ENCODE measurements at places on chromosomes 13 and 19. TPM values are rescaled to one million over a fixed set of nuclear protein-coding genes. Genes with fewer than 3 reads are reported as not detected.
A peak's percentile ranks its signal among the peaks of the same experiment; 100 is the strongest.

- H3K36me3 ChIP-seq: no peaks in the 10 kb centered on the region
- no peak overlapping the region for H3K27ac ChIP-seq
- no peaks in the 10 kb centered on the region for H3K27me3 ChIP-seq
- H3K4me1 ChIP-seq: no peaks in the 10 kb centered on the region
Measured at GRCh38 chr13:80009760-80010159, 331.2 kb downstream of the SPRY2 start.

GRCh38 chr13:75657111-75657510, 21.0 kb downstream of the LMO7 start:
- H3K4me1 ChIP-seq: peaks cover 60% of the 10 kb centered on the region
- no peak for DNase-seq
- H3K27ac ChIP-seq: peak overlapping the region; percentile 20
- H3K36me3 ChIP-seq: peaks cover 33% of the 10 kb centered on the region
- H3K4me3 ChIP-seq: no peak overlapping the region

DNA sequence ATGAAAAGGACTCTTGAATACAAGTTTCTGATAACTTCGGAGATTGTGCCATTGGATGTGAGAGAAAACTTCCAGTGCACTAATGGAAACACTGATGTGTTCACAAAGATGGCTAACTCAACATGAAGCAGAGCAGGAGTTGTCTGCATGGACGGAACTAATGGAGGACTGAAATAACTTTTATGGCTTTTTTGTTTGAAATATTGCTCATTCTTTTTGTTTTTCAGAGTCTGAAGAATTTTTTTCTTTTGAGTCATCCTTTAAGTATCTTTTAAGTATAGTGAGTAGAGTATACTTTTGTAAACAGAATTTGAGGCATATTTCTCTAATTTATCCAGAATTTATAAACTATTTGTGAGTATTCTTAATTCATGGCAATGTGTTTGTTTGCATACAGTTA, 25.7 kb downstream of the CRYL1 start:
- H3K4me3 ChIP-seq: no peak overlapping the region
- H3K27me3 ChIP-seq: no peaks in the 10 kb centered on the region
- peaks cover 9% of the 10 kb centered on the region for H3K4me1 ChIP-seq
- H3K27ac ChIP-seq: no peak overlapping the region

DNA sequence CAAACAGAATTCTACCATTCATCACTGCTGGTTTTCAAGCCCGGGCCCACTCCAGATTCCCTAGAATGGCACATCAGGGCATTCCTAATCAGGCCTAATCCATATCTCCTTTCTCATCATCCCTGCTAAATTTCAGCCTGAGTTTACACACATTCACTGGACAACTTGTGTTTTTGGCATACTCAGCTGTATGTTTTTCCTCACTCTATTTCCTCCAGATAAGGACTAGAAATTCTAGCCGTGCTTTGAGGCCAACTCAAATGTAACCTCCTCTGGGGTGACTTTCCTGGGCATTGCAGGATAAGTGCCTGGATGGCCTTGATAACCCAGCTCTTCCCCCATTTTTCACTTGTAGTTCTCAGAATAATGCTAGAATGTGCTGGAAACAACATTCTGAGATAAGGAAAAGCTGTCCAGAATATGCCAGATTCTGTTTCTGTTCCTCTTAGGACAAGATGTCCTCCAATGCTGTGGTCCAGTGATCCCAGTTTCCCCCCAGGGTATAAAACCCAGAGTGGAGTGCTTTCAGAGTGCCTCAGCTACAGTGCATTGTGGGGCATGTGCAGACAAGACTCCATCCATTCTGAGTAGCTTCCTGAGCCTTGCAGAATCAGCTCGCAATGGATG, 66.9 kb upstream of the CLDN10 start:
- DNase-seq: no peak
- H3K4me3 ChIP-seq: no peak overlapping the region
- no peaks in the 10 kb centered on the region for H3K36me3 ChIP-seq
- peaks cover 2% of the 10 kb centered on the region for H3K4me1 ChIP-seq
- H3K27me3 ChIP-seq: peaks cover 2% of the 10 kb centered on the region

DNA sequence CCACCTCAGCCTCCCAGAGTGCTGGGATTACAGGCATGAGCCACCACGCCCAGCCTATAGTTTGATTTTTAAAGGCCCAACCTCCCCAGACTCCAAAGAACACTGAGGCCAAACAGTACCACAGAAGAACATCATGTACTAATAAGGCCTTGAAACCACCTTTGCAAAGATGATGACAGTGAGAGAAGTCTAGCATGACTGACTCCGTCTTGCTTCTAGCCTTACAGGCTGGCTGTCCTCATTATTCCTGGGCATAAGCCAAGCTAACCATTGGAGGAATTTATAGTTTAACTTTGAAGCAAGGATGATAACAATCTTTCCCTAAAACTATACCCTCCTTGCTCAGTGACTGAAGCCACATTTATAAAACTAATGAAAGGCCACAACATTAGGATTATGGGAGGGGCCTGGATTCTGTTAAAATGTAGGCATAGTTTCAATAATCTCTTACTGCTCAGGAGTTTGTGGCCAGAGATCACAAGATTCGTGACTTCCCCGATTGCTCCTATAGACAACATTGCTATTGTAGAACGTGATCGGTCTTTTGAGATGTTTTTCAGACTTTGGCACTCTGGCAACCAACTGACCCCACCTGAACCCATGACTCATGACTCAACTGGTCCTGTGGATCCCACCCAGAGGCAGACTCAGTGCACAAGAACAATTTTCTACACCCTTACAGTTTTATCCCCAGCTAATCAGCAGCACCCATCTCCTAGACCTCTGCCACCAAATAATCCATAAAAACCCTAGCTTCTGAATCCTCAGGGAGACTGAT, 17.6 kb downstream of the GPR42 start:
- no peak overlapping the region for H3K27ac ChIP-seq
- no peaks in the 10 kb centered on the region for H3K27me3 ChIP-seq
- DNase-seq: peak; percentile 6

The TEKTIP1 gene
- total RNA-seq: 0.97 TPM

GRCh38 chr13:59690857-59691500, 472.7 kb downstream of the DIAPH3 start:
- no peaks in the 10 kb centered on the region for H3K27me3 ChIP-seq
- no peak overlapping the region for H3K27ac ChIP-seq
- no peak for DNase-seq
- H3K4me3 ChIP-seq: no peak overlapping the region

- H3K4me1 ChIP-seq: no peaks in the 10 kb centered on the region
- H3K36me3 ChIP-seq: no peaks in the 10 kb centered on the region
- H3K27ac ChIP-seq: no peak overlapping the region
Measured at GRCh38 chr13:71858647-71859046, 8.4 kb downstream of the DACH1 start.

- DNase-seq: no peak
- H3K4me1 ChIP-seq: peaks cover 16% of the 10 kb centered on the region
- no peak overlapping the region for H3K4me3 ChIP-seq
- no peaks in the 10 kb centered on the region for H3K36me3 ChIP-seq
- no peak overlapping the region for H3K27ac ChIP-seq
Measured at GRCh38 chr13:46761866-46762265, 35.1 kb downstream of the ESD start.

- H3K27ac ChIP-seq: no peak overlapping the region
- no peak for DNase-seq
- no peaks in the 10 kb centered on the region for H3K36me3 ChIP-seq
- no peaks in the 10 kb centered on the region for H3K27me3 ChIP-seq
- H3K4me1 ChIP-seq: peaks cover 21% of the 10 kb centered on the region
Measured at GRCh38 chr13:99894840-99895443, 76.6 kb downstream of the ZIC5 start.

The CGB8 gene
- total RNA-seq: not detected

DNA sequence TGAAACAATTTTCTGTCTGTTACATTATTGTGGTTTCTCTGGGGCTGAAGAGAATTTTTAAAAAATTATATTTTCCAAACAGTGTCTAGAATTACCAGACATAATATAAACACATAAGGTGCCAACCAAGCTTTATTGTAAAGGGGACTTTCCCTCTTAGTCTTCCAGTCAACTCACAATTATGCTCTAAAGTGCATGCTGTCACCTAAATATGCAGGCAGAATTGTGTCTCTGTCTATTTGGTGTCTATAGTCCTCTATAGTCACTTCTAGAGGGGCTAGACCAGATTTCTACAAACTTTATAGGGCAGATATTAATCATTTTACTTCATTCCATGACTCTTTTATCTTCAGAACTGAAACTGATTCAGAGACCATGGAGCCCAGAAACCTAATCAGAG, 12.8 kb downstream of the ZNF254 start:
- H3K4me3 ChIP-seq: no peak overlapping the region
- H3K27ac ChIP-seq: no peak overlapping the region
- no peaks in the 10 kb centered on the region for H3K27me3 ChIP-seq

DNA sequence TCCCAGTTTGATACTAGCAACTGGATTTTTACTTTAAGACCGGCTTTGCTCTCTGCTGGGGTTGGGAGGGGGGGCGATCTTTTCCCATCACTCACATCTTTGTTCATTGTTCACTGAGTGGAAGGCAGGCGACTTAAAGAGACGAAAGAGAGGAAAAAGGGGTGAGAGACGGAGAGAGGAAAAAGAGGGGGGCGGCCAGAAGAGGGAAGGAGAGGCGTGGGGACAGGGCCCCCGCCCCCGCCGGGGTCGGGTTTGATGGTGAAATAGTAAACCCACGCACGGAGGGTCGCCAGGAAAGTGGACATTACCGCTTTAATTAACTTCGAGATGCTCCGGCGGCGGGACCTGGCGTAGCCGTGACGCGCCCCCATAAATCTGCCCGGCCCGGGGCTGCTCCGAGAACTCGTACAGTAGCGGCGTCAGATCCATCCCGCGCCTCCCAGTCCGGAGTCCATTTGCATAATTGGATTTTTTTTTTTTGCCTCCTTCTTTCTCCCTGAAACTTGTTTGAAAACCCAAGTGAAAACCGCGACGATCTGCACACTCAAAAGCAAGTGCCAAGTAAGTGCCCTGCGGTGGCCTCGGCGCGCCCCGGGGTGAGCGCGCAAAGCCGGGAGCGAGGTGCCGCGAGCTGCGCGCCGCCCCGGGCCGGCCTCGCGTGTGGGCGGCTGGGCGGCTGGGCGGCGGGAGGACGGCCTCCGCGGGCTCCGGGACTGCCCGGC, 143.9 kb upstream of the ZNF536 start:
- no peaks in the 10 kb centered on the region for H3K36me3 ChIP-seq
- no peak overlapping the region for H3K27ac ChIP-seq
- H3K4me3 ChIP-seq: peak overlapping the region; percentile 64

GRCh38 chr13:96781141-96781540, 213.1 kb downstream of the OXGR1 start:
- H3K36me3 ChIP-seq: no peaks in the 10 kb centered on the region
- H3K4me1 ChIP-seq: no peaks in the 10 kb centered on the region
- H3K27ac ChIP-seq: no peak overlapping the region

GRCh38 chr13:23516190-23516589, 54.0 kb upstream of the TNFRSF19 start:
- DNase-seq: no peak
- no peak overlapping the region for H3K4me3 ChIP-seq
- H3K36me3 ChIP-seq: no peaks in the 10 kb centered on the region
- H3K27ac ChIP-seq: no peak overlapping the region
- peaks cover 6% of the 10 kb centered on the region for H3K4me1 ChIP-seq
- peaks cover 14% of the 10 kb centered on the region for H3K27me3 ChIP-seq

GRCh38 chr13:97316390-97316789, 94.3 kb downstream of the MBNL2 start:
- no peak for DNase-seq
- H3K4me1 ChIP-seq: peaks cover 35% of the 10 kb centered on the region
- H3K27ac ChIP-seq: no peak overlapping the region
- no peak overlapping the region for H3K4me3 ChIP-seq

The VSTM2B gene
- not detected for total RNA-seq

- H3K4me3 ChIP-seq: no peak overlapping the region
- peaks cover 8% of the 10 kb centered on the region for H3K4me1 ChIP-seq
Measured at GRCh38 chr19:13262450-13262849, 112.2 kb downstream of the IER2 start.

DNA sequence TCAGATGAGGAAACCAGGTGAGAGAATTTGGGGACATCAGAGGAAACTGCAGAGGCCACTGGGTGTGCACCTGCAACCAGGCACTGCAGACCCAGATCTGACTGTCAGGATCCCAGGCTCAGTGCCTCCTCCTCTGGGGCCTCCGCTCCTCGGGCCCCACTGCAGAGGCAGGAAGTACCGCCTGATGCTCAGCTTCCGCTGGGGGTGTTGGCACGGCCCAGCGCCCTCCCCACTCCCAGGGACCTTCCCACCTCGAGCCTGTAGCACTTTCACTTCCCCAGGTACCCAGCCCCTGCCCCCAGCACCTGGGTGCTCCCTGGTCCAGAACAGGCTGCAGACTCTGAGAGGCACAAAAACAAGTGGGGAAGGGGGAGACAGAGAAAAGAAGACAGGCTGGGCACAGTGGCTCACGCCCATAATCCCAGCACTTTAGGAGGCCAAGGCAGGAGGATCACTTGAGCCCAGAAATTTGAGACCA, 1.4 kb upstream of the CD37 start:
- peaks cover 14% of the 10 kb centered on the region for H3K36me3 ChIP-seq
- DNase-seq: no peak
- H3K27me3 ChIP-seq: no peaks in the 10 kb centered on the region
- H3K27ac ChIP-seq: no peak overlapping the region
- H3K4me3 ChIP-seq: no peak overlapping the region

DNA sequence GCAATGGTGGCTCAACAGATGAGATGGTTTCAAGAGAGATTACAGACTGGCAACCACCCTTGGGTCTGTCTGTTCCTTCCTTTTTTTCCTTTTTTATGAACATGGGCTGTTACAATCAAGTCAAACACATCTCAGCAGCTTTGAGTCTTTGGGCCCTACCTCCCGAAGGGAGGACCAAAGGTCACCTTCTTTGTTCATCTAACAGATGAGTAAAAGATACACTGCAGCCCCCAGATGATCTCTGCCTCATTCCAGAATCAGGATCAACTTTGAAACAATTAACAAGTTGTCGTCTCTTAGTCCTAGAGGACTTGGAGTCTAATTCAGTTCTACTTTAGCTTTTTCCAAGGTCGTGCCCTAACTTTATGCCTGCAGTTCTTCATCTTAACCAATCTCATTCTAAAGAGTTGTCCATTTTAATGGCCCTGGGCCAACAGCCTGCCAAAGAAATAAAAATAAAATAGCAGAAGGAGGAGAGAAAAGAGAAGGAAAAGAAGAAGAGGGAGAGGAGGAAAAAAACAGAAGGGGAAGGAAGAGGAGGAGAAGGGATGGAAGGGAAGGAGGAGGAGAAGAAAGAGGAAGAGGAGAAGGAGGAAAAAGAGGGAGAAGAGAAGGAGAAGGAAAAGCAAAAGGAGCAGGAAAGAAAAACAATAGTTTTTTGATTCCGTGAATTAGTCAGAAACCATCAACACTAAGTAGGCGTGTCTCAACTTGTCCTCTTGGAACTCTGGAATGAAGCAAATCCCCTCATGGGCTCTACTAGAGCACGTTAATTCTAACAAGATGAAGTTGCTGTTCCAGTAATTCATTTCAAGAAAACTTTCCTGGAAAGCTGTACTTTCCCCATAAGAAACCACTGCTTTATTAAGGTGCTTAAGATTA, 281.2 kb downstream of the FOXO1 start:
- peaks cover 6% of the 10 kb centered on the region for H3K27me3 ChIP-seq
- H3K36me3 ChIP-seq: no peaks in the 10 kb centered on the region
- peaks cover 3% of the 10 kb centered on the region for H3K4me1 ChIP-seq
- no peak for DNase-seq
- H3K4me3 ChIP-seq: no peak overlapping the region

GRCh38 chr19:39385629-39386411, 5.1 kb downstream of the PAF1 start:
- no peaks in the 10 kb centered on the region for H3K27me3 ChIP-seq
- H3K4me1 ChIP-seq: peaks cover 9% of the 10 kb centered on the region
- peak overlapping the region; percentile 47 for H3K27ac ChIP-seq
- DNase-seq: no peak
- no peak overlapping the region for H3K4me3 ChIP-seq
